ENCODE measurements at places on chromosomes 16 and 17. TPM values are rescaled to one million over a fixed set of nuclear protein-coding genes. Genes with fewer than 3 reads are reported as not detected.

The KRT24 gene
- 0.03 TPM for polyA plus RNA-seq

The LDHD gene
- 0.57 TPM for polyA plus RNA-seq

The LRRC37A gene
- polyA plus RNA-seq, result 1.3 TPM

The AANAT gene
- not detected for polyA plus RNA-seq

DNA sequence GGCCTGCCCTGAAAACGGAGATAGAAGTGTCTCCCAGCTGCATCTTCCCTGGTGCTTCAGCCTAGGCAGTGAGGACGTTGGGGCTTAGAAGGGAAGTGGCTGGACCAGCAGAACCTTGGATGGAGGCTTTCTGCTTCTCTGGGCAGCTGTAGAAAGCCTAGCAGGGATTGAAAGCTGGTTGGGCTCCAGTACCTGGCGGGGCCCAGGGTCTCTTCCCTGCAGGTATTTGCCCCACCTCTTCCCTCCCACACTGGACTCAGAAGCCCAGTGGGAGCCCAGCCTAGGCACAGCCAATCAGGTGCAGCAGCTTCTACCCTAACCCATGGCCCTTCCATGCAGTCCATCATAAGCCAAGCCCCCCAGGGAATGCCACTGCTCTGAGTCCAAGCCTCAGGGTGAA is 190.3 kb upstream of the IRX6 start:
- H3K4me1 ChIP-seq, result no peaks in the 10 kb centered on the region
- no peak overlapping the region for H3K27ac ChIP-seq
- H3K27me3 ChIP-seq, result no peaks in the 10 kb centered on the region
- DNase-seq, result no peak
- no peaks in the 10 kb centered on the region for H3K36me3 ChIP-seq

GRCh38 chr17:10772425-10773380 is 31.2 kb downstream of the TMEM238L start:
- H3K36me3 ChIP-seq, result no peaks in the 10 kb centered on the region
- H3K27ac ChIP-seq, result no peak overlapping the region
- DNase-seq, result no peak
- H3K4me3 ChIP-seq, result no peak overlapping the region
- no peaks in the 10 kb centered on the region for H3K27me3 ChIP-seq

- no peaks in the 10 kb centered on the region for H3K4me1 ChIP-seq
- peak; percentile 90 for DNase-seq
- H3K27ac ChIP-seq, result peak within 1 kb of the TSS; percentile 60
- H3K27me3 ChIP-seq, result no peaks in the 10 kb centered on the region
These were observed at the start of gene NKD1 for GRCh38 chr16:50548125-50548908. Gene NKD1 (plus strand): TSS chr16:50548396. CDS start chr16:50548554, 158 bp downstream.

DNA sequence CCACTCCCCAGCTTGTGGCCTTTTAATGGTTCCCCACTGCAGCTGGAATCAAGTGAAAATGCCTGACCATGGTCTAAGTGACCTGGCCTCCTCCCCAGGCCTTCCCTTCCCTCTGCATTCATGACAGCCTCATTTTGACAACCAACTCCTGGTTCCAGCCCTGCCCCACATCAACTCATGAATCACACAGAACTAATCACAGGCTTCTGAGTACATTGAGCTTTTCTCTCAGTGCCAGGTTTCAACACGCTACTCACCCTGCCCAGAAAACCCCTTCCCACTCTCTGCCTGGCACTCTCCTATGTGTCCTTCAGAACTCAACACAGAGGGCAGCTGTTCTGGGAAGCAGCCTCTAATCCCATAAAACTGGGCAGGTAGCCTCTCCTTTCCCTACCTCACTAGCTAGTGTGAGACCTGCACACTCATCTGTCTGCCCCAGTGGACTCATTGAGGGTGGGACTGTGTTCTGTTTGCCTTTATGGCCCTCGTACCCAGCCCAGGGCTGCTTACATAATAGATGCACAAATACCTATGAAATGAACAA is 313.6 kb downstream of the GRIN2A start:
- H3K36me3 ChIP-seq, result no peaks in the 10 kb centered on the region
- H3K4me1 ChIP-seq, result no peaks in the 10 kb centered on the region
- H3K4me3 ChIP-seq, result no peak overlapping the region

DNA sequence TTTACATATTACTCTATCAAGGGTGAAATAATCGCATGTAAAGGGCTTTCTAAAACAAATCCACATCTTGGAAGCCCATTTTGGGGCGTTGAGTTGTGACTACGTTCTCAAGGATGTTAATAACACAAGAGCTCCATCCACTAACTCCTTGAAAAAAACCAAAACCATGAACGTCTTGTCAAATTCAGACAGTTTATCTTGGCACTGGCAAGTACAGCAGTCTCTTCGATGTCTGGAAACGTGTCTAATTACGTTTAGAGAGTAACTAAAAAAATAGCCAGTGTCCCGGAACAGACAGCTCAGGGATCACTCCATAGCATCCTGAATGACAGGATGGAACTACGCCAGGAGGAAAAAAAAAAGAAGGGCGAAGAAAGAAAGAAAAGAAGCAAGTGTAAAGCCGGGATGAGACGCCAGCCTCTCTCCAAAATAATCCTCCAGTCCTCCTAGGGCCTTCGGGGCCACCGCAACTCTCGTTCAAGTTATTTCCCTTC is 954 bp downstream of the MYO1D start:
- peaks cover 12% of the 10 kb centered on the region for H3K4me1 ChIP-seq
- no peak for DNase-seq
- peak overlapping the region; percentile 80 for H3K27ac ChIP-seq
- H3K4me3 ChIP-seq, result peak overlapping the region; percentile 90

DNA sequence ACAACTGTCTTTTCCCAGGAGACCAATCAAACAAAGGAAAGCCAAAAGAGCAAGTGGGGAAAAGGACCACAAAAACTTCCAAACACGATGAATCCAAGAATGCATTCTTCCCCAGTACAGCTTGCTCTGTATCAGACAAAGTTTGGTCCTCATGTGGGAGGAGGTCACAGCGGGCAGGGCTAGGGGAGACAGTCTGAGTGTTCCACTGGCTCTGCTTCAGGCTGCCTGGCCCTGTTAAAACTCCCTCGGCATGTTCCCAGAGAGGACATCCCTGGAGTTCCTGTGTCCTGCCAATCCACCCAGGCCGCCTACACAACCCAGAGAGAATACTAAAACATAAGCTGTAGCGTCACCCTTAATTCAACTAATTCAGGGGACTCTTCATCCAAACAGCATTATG is 415.1 kb upstream of the DYNLRB2 start:
- no peak overlapping the region for H3K4me3 ChIP-seq
- no peak overlapping the region for H3K27ac ChIP-seq
- peaks cover 3% of the 10 kb centered on the region for H3K27me3 ChIP-seq
- H3K4me1 ChIP-seq, result no peaks in the 10 kb centered on the region
- no peaks in the 10 kb centered on the region for H3K36me3 ChIP-seq

DNA sequence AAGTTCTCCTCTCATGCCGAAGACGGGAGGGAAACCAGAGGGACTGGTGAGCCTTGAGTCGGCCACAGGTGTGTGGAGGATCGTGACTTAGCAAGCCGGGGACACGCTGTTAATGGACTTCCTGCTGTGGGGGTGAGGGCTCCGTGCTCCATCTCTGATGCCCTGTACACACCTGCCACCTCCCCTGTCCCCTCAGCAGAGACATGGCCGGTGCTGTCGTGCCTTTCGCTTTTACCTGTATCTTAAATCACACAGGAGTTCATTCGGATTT is 75.9 kb upstream of the ZNF750 start:
- H3K4me3 ChIP-seq, result no peak overlapping the region
- H3K27ac ChIP-seq, result no peak overlapping the region
- no peaks in the 10 kb centered on the region for H3K36me3 ChIP-seq

- no peak for DNase-seq
- H3K27me3 ChIP-seq, result peaks cover 4% of the 10 kb centered on the region
- peaks cover 12% of the 10 kb centered on the region for H3K4me1 ChIP-seq
- peak overlapping the region; percentile 27 for H3K4me3 ChIP-seq
- H3K36me3 ChIP-seq, result no peaks in the 10 kb centered on the region
- no peak overlapping the region for H3K27ac ChIP-seq
These were observed 763 bp upstream of the TOM1L1 start for GRCh38 chr17:54899721-54900456.

DNA sequence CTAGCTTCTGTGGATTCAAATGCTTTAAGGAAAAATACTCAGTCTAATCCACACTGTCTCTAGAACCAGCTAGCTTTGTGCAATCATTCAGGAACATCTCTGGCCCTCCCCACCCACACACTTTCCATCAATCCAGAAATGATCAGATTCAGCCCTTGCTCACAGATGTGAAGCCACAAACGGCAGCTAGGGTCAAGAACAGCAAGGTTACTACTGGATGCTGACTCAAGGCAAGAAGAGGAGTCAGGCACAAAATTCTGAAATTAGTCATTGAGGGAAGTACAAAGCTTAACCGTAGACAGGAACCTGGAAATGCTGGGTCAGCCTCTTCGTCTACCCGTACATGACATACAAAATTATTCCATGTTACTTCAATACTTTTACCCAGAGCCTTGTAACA is 174.6 kb downstream of the CDH13 start:
- H3K36me3 ChIP-seq, result no peaks in the 10 kb centered on the region
- no peak for DNase-seq
- no peaks in the 10 kb centered on the region for H3K27me3 ChIP-seq
- no peak overlapping the region for H3K27ac ChIP-seq
- H3K4me3 ChIP-seq, result no peak overlapping the region
- H3K4me1 ChIP-seq, result no peaks in the 10 kb centered on the region

- H3K27ac ChIP-seq, result no peak overlapping the region
- no peaks in the 10 kb centered on the region for H3K27me3 ChIP-seq
- H3K4me1 ChIP-seq, result no peaks in the 10 kb centered on the region
- no peaks in the 10 kb centered on the region for H3K36me3 ChIP-seq
- DNase-seq, result no peak
These were observed 181.5 kb downstream of the ZNF423 start for GRCh38 chr16:49674351-49674851.

GRCh38 chr16:85653290-85653891 is 35.4 kb downstream of the GINS2 start:
- no peak for DNase-seq
- no peaks in the 10 kb centered on the region for H3K27me3 ChIP-seq
- H3K4me1 ChIP-seq, result no peaks in the 10 kb centered on the region

DNA sequence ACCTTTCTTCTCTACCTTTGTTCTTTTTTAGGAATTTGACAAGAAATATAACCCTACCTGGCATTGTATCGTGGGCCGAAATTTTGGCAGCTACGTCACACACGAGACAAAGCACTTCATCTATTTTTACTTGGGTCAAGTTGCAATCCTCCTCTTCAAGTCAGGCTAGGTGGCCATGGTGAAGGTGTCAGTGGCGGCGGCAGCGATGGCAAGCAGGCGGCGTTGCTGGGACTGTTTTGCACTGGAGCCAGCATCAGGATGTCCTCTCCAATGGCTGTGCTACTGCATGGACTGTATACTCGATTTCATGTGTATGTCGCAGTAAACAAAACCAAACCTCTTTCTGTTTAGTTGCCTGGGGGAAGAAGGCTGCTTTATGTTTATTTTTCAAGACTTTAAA is 5.9 kb downstream of the DYNLL2 start:
- no peak overlapping the region for H3K4me3 ChIP-seq
- peaks cover 30% of the 10 kb centered on the region for H3K4me1 ChIP-seq
- no peak for DNase-seq
- H3K36me3 ChIP-seq, result peaks cover 63% of the 10 kb centered on the region
- no peak overlapping the region for H3K27ac ChIP-seq

- DNase-seq, result peak; percentile 92
- H3K36me3 ChIP-seq, result no peaks in the 10 kb centered on the region
- H3K4me3 ChIP-seq, result no peak overlapping the region
These were observed 15.8 kb upstream of the AKTIP start for GRCh38 chr16:53518550-53519416.

GRCh38 chr17:76781056-76781982 is 43.4 kb downstream of the MFSD11 start:
- peaks cover 42% of the 10 kb centered on the region for H3K36me3 ChIP-seq
- H3K4me1 ChIP-seq, result no peaks in the 10 kb centered on the region
- H3K27ac ChIP-seq, result no peak overlapping the region
- DNase-seq, result no peak
- no peaks in the 10 kb centered on the region for H3K27me3 ChIP-seq
- no peak overlapping the region for H3K4me3 ChIP-seq

- no peak for DNase-seq
- H3K4me1 ChIP-seq, result peaks cover 98% of the 10 kb centered on the region
- H3K27me3 ChIP-seq, result no peaks in the 10 kb centered on the region
- H3K4me3 ChIP-seq, result no peak overlapping the region
- H3K36me3 ChIP-seq, result peaks cover 1% of the 10 kb centered on the region
- H3K27ac ChIP-seq, result peak overlapping the region; percentile 41
These were observed 9.4 kb downstream of the THRA start for GRCh38 chr17:40072040-40072734.
